ENCODE measurements at places on chromosomes 4 and X.

- no peak for DNase-seq
Measured at GRCh38 chr4:41528512-41529205, 9.3 kb upstream of the LIMCH1 start.

- DNase-seq = no peak
Measured at GRCh38 chr4:144709793-144710525, 64.0 kb downstream of the HHIP start.

DNA sequence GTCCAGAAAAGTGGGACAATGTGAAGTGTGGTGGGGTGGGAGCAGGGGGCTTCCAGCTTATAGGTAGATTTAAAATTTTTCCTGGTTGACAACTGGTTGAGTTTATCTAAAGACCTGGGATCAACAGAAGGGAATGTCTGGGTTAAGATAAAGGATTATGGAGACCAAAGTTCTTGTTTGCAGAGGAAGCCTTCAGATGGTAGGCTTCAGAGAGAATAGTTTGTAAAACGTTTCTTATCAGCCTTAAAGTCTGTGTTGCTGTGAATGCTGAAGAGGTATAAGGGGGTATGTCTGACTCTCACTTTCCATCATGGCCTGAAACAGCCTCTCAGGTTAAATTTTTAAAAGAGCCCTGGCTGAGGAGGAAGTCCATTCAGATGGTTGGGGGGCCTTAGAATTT is 20.5 kb downstream of the MGST2 start:
- no peak for DNase-seq

DNA sequence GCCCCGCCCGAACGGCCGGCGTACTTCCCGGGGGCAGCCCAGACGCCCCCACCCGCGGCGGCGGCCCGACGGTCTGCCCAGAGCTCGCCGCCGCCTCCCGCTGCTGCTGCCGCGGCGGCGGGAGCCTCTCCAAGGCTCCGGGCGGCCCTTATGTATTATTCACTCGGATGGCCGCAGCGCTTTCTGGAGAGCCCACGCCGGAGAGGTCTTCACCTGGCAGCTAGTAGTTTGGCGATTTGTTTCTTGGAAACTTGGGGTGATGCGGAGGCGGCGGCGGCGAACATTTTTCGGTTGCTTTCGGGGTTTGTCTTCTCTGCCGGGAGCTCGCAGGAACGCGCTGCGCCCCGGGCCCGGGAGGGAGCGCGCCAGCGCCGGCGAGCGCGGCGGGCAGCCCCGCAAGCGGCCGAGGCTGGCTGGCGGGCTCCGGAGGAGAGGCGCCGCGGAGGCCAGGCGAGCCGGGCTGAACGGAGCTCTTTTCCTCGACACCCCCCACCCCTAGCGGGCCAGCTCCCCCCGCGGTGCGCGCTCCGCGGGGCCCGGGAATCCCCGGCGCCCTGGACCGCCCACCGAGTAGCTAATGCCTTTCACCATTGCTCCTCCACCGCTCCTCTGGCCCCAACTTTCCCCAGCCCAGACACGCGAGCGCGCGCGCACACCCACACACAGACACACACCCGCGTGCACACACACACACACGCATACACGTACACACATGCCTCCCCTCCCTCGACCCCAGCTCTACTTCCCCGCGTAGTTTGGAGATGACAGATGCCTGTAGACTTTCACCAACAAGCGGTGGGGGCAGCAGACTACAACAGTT is 113.5 kb downstream of the DHX15 start:
- DNase-seq = peak; percentile 28

GRCh38 chr4:148327683-148328082 is 114.5 kb downstream of the NR3C2 start:
- no peak for DNase-seq

DNA sequence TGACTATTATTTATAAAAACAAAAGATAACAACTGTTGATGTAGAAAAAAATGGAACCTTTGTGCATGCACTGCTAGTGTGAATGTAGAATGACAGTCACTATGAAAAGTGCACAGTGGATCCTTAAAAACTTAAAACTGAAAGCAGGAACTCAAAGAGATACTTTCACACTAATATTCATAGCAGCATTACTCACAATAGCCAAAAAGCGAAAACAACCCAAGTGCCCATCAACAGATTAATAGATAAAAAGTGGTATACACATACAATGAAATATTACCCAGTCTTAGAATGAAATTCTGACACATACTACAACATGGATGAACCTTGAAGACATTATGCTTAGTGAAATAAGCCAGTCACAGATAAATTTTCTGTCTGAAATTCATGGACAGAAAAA is 23.8 kb downstream of the CENPC start:
- DNase-seq = no peak

DNA sequence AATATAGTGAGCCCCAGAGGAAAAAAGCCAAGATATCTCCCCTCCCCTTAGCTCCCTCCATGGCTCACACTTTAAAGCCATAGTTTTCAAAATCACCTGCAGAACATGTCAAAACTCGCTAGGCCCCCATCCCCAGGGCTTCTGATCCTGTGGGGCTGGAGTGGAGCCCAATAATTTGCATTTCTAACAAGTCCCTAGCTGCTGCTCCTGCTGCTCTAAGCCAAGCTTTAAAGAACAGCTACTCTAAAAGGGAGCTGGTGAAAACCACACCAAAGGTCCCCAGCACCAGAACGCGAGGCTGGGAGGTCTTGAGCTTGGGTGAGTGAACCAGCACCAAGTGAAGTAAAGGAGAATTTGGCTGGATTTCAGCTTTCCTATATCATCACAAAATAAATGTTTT is 237.1 kb downstream of the ZNF674 start:
- peak; percentile 13 for DNase-seq

- DNase-seq = no peak
Measured at GRCh38 chrX:5907207-5907606, 321.5 kb downstream of the NLGN4X start.

DNA sequence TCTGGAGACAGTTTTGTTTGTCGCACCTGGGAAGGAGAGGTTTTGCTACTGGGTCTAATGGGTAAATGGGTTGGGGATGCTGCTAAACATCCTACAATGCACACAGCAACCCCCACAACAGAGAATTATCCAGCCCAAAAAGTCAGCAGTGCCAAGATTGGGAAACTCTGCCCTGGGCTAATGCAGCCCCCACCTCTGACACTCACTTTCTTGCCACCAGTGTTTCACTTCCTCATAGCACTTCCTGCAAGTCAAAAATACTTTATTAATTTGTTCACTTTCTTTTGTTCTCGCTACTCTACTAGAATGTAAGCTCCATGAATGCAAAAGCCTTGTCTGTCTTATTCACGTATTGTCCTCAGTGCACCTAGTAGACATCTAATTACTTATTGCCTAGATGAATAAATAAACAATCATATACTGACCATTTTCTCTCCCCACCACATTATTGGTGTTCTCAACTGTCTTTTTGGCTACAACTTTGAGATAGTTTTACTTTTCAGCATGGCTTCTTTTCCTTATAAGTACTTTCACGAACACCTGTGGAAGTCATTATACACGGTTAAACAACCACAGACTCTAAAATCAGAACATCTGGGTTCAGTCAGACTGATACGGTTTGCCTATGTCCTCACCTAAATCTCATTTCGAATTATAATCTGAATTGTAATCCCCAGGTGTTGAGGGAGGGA is 82.0 kb upstream of the PITX2 start:
- DNase-seq = no peak

DNA sequence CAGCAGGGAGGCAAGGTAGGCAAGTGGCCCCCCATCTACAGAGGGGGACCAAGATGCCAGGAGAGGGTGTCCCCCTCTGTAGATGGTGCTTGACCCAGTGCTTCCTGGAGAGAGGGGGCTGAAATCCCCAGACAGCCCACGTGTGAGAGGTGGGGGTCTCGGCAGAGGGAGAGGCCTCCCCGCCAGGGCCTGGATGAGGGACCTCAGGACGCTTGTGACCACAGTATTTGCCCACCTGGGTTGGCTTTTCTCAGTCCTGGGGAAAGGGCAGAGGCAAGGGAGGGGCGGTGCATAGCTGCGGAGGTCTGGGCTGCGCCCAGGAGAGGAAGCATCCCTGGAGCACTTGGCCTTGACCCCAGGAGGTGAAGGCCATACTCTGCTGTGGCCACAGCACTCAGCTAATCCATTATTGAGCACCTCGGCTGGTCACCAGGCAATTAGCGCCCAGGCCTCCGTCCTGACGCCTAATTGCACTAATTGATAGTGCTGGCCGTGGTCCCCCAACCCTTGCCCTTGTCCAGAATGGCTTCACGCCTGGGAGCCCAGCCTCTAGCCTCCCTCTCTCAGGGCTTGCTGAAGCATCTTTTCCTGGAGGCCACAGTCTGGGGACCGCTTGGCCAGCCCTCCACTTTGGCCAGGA is 30.7 kb downstream of the HMX1 start:
- DNase-seq = no peak

DNA sequence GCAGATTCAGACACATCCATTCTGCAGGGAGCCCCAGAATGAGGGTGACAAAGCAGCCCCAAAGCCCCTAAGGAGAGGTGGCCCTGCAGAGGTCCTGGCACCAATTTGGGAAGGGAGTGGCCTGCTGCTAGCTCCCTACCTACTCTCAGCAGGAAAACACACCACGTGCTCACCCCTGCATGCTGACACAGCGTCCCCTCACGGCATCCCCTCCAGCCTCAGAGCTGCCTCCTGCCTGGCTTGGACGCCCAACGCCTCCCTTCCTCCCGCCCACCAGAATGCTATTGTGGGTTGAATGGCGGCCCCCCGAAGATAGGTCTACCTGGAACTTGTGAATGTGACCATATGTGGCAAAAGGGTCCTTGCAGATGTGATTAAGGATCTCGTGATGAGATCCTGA is 28.8 kb downstream of the ZFYVE28 start:
- DNase-seq = no peak

- no peak for DNase-seq
Measured at GRCh38 chr4:89514811-89515210, 207.2 kb upstream of the GPRIN3 start.

- DNase-seq = peak; percentile 61
Measured at GRCh38 chr4:165343353-165344191, 16.1 kb downstream of the MSMO1 start.

DNA sequence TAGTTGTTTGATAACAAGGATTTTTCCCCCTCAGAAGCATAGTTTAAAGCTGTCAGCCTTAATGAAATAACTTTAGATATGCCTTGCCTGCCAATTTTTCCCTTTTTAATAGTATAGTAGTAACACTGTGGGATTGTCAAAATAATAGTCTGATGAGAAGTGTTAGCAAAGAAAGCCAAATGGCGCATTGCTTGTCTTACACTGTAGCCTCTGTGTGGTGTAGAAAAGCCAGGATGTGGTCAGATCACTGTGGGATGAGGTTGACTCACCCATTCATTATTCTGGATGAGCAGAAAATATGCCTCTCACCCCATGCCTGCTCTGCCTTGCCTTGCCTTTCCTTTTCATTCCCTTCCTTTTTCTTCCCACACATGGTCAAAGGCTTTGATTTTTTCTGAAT is 257.8 kb upstream of the NRK start:
- no peak for DNase-seq

GRCh38 chr4:83605744-83606172 is 69.8 kb downstream of the GPAT3 start:
- no peak for DNase-seq

GRCh38 chrX:32966821-32967355 is 244.5 kb downstream of the DMD start:
- DNase-seq = no peak

- DNase-seq = no peak
Measured at GRCh38 chr4:141731481-141731880, 95.1 kb downstream of the IL15 start.

DNA sequence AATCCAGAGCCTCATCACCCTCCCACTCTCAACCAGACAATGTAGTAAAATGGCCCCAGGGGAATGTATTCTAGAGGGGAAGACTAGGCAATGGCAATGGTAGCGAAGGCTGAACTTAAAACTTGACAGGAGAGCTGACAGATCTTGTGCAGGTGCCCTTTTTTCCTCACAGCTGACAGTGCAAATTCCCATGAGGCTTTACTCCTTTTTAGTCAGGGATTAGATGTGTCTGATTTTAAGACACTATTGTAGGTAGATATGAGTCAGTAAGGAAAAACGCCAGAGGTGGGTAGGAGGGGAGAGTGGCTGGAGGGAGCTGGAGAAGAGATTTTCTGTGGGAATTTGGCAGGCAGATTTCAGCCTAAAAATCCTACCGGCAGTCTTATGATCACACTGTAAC is 10.7 kb downstream of the CAPN6 start:
- DNase-seq = no peak

DNA sequence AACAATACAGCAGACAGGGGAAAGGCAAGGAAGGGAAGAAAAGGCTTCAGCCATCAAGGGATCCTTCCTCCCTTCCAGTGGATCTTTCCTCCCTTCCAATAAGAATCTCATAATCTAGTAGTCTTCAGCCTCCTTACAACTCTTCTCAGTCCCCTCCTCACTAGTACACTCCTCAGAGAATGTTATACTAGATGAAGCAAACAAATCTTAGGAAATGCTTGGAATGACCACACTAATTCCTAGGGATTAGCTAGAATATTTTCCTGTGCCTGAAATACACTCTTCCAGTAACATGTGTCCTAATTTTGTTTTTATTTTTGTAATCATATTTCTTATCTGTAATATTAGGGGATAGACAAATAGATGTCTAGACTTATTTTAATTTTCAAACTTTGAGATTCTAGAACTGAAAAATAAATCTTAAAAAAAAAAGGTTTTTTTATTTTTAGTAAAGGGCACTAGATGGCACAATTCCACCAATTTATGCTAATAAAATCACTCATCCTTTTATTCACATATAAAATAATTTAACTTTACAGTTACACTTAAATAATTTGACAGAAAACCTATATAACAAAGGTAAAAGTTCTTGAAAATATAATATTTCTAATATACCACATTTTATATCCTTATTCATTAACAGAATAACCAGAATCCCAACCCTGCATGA is 7.0 kb upstream of the STPG2 start:
- peak; percentile 1 for DNase-seq
